ENCODE measurements at places on chromosomes 6 and 20. TPM values are rescaled to one million over a fixed set of nuclear protein-coding genes. Genes with fewer than 3 reads are reported as not detected.

The TFAP2D gene
- total RNA-seq = not detected

The NTSR1 gene
- under 0.01 TPM for total RNA-seq

The ANKRD66 gene
- total RNA-seq = not detected

The FABP7 gene
- total RNA-seq = not detected

The SLC24A3 gene
- 4.2 TPM for total RNA-seq

The CST5 gene
- total RNA-seq = not detected

The SLC35F1 gene
- under 0.01 TPM for total RNA-seq

The POPDC3 gene
- total RNA-seq = 19.4 TPM

The ATXN1 gene
- total RNA-seq = 42.5 TPM

The PI3 gene
- total RNA-seq = not detected

The PDE10A gene
- total RNA-seq = 5.6 TPM

The MYLK4 gene
- total RNA-seq = 0.64 TPM

The OPN5 gene
- not detected for total RNA-seq

The C20orf141 gene
- 0.32 TPM for total RNA-seq

The MUC22 gene
- total RNA-seq = not detected

The CRYBG1 gene
- 8.1 TPM for total RNA-seq

The C6orf141 gene
- total RNA-seq = 0.43 TPM

The SLC22A1 gene
- total RNA-seq = 0.32 TPM

The CALHM4 gene
- not detected for total RNA-seq

The BEND6 gene
- 13.4 TPM for total RNA-seq

The YIPF3 gene
- 92.8 TPM for total RNA-seq

The SPATS1 gene
- not detected for total RNA-seq

The TRDN gene
- not detected for total RNA-seq

The DZANK1 gene
- total RNA-seq = 0.64 TPM

The APOM gene
- 0.43 TPM for total RNA-seq

The VIP gene
- total RNA-seq = not detected

The PKHD1 gene
- total RNA-seq = not detected

The MEI4 gene
- total RNA-seq = not detected

The C20orf204 gene
- 0.97 TPM for total RNA-seq

The VNN1 gene
- under 0.01 TPM for total RNA-seq

The XKR7 gene
- total RNA-seq = not detected

The KCNQ5 gene
- total RNA-seq = 0.97 TPM

The PLN gene
- 5.2 TPM for total RNA-seq

The TINAG gene
- not detected for total RNA-seq

The CST3 gene
- 123 TPM for total RNA-seq

The ADGB gene
- not detected for total RNA-seq

The RUNX2 gene
- total RNA-seq = 9.7 TPM

The ULBP1 gene
- total RNA-seq = 1.6 TPM

The RAB44 gene
- under 0.01 TPM for total RNA-seq

The RBM24 gene
- 32.4 TPM for total RNA-seq

The ABT1 gene
- 14.5 TPM for total RNA-seq

The ZC2HC1B gene
- total RNA-seq = not detected

The SMIM29 gene
- total RNA-seq = 22.5 TPM

The VEGFA gene
- total RNA-seq = 84.2 TPM

The HLA-DQB2 gene
- total RNA-seq = not detected

The NKX2-2 gene
- not detected for total RNA-seq

The GRIK2 gene
- total RNA-seq = 20.6 TPM

The RAET1E gene
- under 0.01 TPM for total RNA-seq

The RIPOR3 gene
- 29.3 TPM for total RNA-seq

The OVOL2 gene
- not detected for total RNA-seq

The FAM209B gene
- not detected for total RNA-seq

The KIFC1 gene
- total RNA-seq = 20.0 TPM

The CST7 gene
- total RNA-seq = not detected

The ZBTB2 gene
- 8.7 TPM for total RNA-seq

The ECT2L gene
- total RNA-seq = not detected
